ENCODE measurements at places on chromosomes 5 and 9.

- DNase-seq: no peak
Observed at GRCh38 chr5:178435321-178436238, 154.6 kb downstream of the COL23A1 start.

DNA sequence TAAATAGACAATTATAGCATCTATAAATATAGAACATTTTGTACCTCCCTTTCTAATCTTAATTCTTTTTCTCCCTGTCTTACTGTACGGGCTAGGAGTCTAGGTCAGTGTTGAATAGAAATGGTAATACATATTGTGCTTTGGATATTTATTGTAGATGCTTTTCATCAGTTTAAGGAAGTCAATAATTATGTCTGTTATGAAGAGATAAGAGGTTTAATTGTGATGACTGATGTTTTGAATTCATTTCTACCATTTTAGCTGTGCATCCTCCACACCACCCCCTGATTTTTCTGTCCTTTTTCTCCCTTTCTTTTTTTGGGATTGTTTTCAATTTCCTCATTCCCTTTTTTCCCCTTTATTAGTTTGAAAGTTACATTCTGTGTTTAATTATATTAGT is 95.8 kb downstream of the DOCK2 start:
- DNase-seq: no peak

DNA sequence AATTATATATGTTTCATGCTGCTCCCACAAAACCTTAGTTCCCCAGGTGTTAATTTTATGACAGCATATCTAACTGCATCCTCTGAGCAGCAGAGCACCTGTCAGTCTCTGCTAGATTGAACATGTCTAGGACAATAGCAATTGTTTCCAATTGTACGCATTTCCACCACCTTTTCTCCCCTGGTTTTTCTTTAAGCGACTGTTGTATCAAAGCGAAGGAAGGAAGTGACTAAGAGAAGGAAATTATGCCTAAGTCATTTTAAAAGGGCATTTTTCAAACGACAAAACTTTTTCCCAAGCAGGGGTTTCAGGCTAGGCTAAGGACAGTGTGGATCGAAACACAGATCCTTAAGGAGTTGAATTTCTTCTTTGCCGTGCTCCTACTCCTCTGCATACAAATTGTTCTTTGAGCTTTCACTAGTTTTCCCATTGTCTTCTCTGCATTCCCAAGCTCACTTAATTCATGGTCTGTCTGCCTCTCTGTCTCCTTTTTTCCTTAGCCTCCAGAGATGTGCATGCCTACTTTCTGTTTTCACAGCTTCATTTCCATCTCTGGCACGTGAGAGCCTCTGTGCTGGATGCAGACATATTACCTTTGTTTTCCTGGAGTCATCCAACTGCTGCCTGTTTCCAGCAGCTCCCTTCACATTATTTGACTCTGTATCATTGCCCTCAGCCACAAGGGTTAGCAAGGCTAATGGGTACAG is 39.4 kb upstream of the STARD4 start:
- no peak for DNase-seq

DNA sequence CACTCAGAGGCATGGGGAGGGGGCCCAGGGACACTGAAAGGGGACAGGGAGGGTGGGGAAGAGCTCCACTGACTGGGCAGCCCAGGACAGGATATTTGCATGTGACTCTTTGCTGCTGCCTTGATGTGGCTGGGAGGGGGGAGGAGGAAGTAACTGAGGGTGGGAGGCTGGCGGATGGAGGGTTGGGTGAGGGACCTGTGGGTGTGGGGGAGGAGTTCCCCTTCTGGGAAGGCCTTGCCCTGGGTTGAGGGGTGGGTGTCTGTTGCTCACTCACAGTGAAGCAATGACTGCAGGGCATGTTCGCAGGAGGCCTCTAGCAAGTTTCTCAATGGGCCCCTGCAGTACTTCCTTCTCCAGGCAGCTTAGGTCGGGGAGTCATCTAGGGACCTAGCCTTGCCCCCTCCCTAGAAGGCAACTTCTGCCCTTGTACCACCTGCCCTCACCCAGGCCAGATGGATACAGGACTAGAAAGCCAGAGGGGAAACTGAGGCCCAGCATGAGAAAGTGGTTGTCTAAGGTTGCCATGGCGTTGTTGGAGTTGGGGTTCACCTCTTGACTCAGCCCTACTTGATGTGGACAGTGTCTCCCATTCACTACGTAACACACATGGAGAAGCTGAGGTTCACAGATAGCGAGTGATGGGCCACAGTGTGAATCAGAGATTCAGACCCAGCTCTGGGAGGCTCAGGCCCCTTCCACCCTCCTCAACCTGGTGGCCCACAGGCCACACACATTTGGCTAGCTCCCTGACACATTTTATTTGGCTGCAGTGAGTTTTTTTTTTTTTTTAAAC is 3.0 kb downstream of the GRK6 start:
- no peak for DNase-seq

DNA sequence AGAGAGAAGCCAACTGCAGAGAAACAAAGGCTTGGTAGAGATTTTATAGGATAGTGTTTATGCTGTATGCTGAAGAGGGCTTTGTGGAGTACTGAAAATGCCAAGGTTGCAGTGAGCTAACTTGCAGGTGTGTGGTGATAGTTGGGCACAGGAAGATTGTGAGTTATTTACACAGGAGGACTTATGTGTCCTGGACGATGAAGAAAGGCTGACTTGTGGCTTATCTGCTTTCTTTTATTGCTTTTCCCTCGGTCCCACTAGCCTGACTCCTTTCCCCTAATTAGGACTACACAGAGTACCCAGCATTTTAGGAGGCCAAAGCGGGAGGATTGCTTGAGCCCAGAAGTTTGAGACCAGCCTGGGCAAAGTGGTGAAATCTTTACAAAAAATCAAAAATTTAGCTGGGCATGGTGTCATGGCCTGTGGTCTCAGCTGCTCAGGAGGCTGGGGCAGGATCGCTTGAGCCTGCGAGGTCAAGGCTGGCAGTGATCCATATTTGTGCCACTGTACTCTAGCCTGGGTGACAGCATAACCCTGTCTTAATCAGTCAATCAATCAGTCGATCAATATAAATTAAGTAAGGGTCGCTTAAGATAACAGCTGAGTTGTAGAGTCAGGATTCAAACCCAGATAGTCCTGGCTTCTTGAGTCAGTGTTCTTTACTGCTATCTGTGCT is 61.9 kb downstream of the UBE2R2 start:
- no peak for DNase-seq

- DNase-seq: no peak
Observed at GRCh38 chr5:108760512-108760911, 12.8 kb downstream of the FER start.

GRCh38 chr5:179668391-179668790 is 12.4 kb downstream of the CBY3 start:
- DNase-seq: no peak

DNA sequence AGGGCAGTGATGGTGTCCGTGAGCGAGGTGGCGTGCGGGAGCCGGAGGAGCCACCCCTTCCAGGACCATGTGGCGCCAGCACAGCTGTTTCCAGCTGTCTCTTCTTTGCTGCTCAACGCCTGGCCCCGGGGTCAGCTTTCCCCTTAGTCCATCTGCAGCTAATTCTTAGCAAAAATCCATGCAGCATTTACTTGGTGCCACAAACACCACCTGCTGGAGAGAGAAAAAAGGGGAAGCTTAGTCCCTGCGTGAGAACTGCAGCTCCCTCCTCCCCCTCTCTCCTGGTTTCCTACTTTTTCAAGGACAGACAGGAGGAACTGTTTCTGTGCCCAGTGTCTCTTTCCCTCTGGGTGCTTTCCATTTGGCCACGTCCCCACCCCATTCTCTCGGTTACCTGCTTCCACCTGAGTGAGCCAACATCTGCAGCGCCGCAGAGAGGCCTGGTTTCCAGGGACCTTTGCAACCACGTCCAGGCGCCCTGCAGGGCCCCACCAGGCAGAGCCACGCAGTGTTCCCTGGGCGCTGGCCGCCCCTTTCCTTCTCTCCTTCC is 3.4 kb downstream of the SLC6A19 start:
- DNase-seq: no peak

DNA sequence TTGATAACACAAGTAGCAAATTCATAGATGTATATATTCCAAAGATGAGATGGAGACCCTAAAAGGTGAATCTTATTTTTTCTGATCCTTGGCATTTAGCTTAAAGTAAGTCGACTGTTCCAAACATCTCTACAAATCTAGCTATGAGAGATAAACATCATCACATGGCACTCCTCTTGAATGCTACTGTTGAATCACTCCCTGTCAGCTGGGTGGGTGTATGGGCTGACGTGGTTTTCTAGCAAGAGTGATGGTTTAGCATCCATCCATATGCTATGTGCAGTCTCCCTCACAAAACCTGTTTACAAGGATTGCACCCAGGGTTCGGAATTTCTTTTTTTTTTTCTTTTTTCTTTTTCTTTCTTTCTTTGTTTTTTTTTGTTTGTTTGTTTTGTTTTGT is 13.8 kb downstream of the ACO1 start:
- DNase-seq: no peak

DNA sequence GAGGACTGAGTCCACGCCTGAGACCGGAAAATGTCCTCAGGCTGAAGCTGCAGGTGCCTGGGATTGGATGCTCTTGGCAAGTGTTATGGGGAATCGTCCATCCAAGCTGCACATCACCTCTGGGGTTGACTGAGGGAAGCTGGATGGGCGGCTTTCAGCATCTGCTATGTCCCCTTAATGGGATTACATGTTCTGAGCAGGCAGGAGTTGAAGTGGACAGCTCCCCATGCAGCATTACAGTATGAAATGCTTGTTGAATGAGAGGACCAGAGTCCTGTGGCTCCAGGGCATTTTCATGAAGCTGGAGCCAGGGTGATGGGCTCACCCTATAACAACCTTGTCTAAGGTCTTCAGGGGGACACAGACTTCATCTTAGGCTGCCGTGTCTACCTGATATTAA is 270.9 kb downstream of the HSPA4 start:
- DNase-seq: no peak

- no peak for DNase-seq
Observed at GRCh38 chr9:118455788-118456187, 751.6 kb downstream of the TLR4 start.

DNA sequence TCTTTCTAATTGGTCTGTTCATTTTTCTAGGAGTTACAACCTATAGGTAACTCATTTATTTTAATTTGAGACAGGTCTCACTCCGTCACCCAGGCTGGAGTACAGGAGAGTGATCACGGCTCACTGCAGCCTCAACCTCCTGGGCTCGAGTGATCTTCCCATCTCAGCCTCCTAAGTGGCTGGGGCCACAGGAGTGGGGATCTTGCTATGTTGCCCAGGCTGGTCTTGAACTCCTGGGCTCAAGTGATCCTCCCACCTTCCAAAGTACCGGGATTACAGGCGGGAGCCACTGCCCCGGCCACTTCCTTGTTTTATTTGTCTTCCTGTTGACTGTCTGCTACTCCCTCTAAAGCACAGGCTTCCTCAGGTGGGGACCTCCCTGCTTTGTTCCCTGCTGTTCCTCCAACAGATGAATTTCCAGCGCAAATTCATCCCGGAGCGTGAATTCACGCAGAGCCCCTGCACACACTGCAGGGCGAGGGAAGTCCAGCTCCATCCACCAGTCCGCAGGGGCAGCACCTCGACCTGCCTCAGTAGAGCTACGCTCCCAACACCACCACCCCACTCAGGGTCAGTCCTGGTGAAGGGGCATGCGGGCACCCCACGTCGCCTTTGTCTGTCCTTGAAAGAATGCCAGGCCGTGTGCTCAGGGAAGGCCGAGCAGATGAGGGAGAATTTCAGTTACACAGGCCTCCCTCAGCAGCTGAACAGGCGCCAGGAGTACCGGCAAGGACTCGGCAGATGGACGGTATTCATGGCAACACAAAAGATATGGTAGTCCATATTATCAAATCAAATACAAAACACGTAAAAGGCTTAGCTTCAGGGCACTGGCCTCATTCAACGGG is 6.3 kb downstream of the QSOX2 start:
- no peak for DNase-seq

GRCh38 chr9:92615790-92616189 is 54.1 kb downstream of the IPPK start:
- no peak for DNase-seq

GRCh38 chr5:141441571-141442170 is 11.4 kb downstream of the PCDHGA12 start:
- DNase-seq: no peak

DNA sequence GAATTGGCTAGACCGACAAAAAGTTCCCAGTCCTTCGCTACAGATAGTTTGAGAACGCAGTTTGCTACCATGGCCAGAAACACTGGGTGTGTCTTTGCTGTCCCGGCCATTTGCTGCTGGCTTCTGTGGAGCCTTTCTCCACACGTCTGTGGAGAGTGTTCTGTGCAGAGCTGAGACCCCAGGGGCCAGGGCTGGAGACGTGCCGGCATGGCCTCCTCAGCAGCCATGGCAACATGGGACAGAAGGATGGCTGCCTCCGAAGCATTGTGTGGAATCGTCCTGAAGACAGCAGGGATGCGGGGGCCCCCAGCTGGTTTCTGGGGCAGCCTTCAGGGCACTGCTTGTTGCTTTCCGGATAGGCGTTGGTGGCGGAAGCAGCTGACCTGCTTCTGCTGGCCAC is 142.8 kb downstream of the GADD45G start:
- DNase-seq: no peak

GRCh38 chr5:54656261-54656728 is 138.7 kb downstream of the SNX18 start:
- no peak for DNase-seq

DNA sequence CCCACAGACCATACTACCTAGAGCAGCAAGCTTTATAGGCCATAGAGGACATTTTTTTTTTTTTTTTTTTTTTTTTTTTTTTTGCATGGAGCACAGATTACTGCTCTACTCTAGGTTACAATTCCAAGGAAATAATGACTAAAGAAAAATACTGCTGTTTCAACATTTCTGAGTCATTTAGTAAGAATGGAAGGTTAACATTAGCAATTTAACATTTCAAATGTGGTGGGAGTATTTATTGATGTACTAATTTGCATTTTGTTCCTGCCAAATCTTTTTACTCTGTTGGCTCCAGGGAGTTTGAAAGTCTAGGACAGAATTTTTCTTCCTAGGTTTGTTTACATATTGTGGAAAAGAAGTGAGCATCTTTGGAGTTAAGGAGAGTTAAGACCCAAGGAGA is 142.1 kb upstream of the CCDC152 start:
- no peak for DNase-seq

DNA sequence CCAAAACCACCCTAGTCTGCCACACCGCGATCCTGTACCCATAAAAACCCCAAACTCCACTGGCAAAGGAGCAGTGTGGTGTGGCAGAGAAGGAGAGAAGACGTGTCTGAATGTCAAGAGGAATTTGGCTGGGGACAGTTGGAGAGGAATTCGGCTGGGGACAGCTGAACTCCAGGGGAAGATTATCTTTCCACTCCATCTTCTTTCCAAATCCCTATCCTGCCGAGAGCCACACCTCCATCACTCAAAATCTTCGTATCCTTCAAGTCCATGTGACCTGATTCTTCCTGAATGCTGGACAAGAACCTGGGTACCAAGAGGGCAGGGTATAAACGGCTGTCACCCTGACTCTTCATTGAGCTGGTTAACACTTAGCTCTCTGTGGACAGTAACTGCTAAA is 448.1 kb downstream of the ARHGEF28 start:
- DNase-seq: no peak

- DNase-seq: no peak
Observed at GRCh38 chr5:154444556-154445421, 1.0 kb upstream of the SAP30L start.

- DNase-seq: no peak
Observed at GRCh38 chr5:148825716-148826052, 727 bp upstream of the ADRB2 start.
